ENCODE measurements at places on chromosomes 3 and 15.

DNA sequence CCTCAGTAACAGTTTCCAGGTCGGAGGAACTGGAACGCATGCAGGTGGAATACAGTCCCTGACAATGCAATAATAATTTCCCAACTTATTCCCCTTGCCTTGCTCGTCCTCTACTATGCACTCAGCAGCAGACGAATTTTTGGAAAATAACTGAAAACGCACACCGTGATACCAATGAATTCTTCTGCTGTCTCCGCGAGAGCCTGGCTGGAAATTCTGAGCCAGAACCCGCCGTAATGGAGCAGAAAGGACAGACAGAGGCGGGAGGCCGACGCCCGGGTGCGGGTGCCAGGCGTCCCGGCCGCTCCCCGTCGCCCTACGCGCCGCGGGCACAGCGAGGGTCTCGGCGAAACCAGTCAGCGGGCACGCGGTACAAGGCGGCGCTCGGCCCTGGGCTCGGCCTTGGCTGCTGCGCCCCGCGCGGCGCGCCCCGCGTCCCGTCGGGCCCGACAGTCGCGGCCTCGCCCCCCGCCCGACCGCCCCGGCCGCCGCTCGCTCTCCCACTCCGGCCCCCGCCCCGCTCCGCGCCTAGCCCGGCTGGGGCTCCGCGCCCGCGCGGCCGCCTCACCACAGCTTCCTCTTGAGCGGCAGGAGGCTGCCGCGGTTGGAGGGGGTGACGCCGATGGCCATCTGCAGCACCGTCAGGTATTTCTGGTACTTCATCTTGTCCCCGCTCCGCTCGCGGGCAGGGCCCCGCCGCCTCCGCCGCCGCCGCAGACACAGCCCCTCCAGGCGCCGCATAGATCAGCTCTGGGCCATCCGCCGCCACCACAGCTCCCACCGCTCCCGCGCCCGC, 114.5 kb upstream of the GOLGA8J start:
- no peak for DNase-seq

GRCh38 chr3:127423856-127424765, 136.3 kb upstream of the PRR20G start:
- no peak for DNase-seq

DNA sequence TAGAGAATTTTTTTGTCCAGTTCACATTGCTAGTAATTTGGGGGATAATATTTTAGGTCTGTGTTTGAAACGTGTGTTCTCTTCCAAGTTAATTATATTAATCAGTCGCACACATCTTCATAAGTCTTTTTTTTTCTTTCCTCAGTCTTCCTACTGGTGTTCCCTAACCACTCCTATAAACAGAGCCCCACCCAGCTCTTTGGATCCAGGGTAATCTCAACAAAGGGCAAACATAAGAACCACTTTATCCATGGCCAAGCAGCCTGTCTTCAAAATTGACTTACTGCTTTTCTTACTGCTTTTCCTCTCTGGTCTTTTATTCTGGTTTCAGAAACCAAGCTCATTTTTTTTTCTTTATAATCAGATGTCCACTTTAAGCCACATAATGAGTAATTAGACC, 266.8 kb upstream of the NECTIN3 start:
- no peak for DNase-seq

- no peak for DNase-seq
Measured at GRCh38 chr3:126858887-126859286, 124.0 kb upstream of the PLXNA1 start.

- DNase-seq: no peak
Measured at GRCh38 chr3:25707268-25707926, 42.7 kb upstream of the TOP2B start.

- no peak for DNase-seq
Measured at GRCh38 chr15:85452436-85452835, 72.0 kb downstream of the AKAP13 start.

GRCh38 chr3:131505421-131505820, 2.6 kb upstream of the MRPL3 start:
- peak; percentile 22 for DNase-seq

DNA sequence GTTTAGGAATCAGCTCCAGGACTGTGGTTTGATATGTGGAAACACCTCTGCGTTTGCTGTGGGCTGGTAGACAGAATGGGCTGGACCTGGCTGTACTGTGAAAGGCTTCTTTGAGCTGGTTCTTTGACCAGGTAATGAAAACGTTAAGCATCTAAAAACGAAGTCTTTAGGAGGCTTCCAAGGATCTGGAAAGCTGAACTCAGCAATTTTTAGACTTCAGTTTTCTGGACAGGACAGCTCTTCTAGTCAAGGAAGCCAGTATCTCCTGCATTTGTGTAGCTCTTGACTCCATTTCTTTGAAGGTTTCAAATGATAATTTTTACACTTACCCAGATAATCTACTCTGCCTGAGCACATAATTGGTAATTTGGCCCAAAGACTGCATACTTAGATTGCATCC, 25.5 kb downstream of the MAP2K1 start:
- DNase-seq: no peak

- DNase-seq: no peak
Measured at GRCh38 chr3:141901914-141902313, 25.5 kb downstream of the ATP1B3 start.

DNA sequence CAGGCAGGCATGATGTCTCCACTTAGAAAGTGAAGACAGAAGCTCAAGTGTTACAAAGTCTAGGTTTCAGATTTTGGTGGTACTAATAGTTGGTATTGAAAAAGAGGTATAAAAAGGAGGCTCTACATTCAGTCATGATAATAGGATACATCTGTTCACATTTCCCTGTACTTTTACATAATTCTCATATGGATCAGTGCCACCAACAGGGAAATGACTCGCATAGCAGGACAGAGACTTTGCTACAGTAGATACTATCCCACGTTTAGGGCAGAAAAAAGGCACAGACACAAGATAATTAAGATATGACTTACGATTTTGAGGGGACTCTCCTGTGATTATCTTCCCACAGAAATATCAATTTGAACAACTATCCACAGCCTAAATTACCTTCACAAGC, 1062.9 kb upstream of the EPHA6 start:
- DNase-seq: no peak

DNA sequence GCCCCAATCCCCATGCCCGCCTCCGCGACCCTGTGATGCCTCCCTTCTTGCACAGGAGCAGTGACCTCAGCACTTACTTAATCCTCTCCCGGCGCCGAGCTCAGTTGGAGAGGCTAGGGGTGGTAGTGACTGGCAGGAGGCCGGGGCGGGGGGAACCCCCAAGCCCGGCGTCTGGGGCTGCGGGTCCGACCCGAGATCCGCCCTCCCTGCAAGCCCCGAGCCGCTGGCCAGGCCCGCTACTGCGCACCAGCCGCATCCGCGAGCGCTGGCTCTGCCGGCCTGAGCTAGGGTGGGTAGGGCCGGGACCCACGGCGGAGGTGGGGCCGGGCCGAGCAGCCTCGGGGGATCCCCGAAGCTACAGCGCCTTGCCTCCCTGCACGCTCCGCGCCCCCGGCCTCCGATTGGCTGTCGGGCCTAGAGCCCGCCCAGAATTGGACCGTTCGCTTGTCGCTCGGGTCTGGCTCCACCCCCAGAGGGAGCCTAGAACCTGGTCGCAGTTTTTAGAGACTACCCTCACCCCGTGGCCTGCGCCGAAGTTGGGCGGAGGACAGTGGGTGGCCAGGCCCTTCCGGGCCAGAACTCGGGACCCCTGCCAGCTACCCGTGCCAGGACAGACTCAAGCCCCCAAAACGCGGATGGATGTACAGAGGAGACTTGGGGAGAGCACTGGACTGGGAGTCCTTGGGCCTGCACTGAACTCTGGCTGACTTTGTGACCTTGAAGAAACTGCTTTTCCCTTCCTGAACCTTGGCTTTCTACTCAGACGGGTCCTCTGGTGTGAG, at the start of gene C3orf18:
TSS of gene C3orf18 (minus strand) at position 362 of the 782 bp plus-strand sequence. CDS start 2,048 bp downstream, outside the sequence.
- peak; percentile 95 for DNase-seq

GRCh38 chr3:52091586-52092270, 35.4 kb upstream of the DUSP7 start:
- DNase-seq: no peak

DNA sequence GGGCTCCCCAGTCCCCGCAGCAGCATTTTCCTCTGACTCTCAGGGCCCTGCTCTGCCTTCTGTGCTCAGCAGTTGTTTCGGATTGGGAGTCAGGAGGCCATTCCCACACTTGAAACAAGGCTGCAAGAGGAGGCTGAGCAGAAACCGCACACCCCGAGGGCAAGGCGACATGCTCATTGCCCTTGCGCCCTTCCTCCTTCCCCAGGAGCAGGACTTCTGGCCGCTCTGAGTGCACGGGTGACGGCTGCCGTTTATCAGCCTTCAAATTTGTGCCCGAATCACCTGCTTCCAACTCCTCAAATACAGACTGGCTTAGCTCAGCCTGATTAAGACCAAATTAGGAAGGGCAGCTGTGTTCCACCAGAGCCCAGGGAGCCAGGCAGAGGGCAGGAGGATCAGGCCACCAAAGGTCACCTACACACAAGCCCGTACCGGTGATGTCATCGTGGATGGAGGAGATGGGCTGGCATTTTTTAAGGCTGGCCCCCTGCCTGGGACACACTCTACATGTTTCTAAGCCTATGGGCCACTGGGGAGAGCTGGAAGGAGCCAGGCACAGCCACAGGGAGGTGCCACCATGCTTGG, 38.1 kb downstream of the TM2D3 start:
- no peak for DNase-seq

DNA sequence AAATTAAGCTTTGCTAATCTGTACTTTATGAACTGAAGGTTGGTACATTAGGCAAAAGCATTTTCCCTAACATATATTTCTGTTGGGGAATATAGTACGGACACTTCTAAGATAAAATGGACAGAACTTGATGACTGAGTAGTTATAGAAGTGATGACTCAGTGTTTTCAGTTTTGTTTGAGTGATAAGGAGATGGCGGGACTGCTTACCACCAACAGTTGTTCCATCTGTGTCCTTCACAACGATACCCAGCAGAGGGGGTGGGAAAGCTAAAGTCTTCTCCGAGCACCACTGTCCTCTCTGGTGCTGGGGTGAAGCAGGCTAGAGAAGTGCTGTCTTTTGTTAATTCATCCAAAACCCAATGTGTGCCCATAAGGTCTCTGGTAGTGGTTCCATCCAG, 195.8 kb downstream of the CD47 start:
- DNase-seq: no peak

DNA sequence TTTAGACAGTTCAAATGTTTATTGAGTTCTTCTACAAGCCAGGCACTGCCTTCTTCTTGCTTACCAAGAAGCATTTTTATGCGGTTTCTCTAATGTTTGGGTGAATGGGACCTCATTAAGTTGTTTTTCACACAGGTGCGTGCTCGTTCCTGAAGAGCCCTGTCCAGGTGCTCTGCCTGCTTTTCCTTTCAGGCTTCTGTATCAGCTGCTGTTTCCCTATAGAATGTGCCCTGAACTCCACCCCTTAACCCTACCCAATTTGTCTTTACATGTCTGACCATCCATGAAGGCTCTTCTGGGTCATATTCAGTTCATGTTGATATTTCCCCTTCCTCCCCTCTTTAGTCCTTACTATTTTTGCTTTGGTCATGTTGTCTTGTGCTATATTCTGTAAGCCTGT, 22.4 kb upstream of the GOLGA6L10 start:
- no peak for DNase-seq

DNA sequence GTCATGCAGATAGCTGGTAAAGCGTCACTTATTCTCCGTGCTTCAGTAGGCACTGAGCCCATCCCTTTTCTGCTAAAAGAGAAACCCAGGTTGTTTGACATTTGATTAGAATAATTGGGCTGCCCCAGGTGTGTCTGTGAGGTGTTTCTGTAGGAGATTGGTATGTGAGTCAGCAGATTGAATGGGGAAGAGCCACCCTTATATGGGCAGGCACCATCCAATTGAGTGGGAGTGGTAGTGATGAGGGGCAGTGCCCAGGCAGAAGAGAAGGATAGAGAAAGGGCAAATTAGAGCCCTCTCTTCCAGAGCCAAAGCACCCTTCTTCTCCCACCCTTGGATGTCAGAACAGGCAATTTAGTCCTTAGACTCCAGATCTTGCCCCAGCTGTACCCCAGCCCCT, 384.3 kb upstream of the GBE1 start:
- no peak for DNase-seq

DNA sequence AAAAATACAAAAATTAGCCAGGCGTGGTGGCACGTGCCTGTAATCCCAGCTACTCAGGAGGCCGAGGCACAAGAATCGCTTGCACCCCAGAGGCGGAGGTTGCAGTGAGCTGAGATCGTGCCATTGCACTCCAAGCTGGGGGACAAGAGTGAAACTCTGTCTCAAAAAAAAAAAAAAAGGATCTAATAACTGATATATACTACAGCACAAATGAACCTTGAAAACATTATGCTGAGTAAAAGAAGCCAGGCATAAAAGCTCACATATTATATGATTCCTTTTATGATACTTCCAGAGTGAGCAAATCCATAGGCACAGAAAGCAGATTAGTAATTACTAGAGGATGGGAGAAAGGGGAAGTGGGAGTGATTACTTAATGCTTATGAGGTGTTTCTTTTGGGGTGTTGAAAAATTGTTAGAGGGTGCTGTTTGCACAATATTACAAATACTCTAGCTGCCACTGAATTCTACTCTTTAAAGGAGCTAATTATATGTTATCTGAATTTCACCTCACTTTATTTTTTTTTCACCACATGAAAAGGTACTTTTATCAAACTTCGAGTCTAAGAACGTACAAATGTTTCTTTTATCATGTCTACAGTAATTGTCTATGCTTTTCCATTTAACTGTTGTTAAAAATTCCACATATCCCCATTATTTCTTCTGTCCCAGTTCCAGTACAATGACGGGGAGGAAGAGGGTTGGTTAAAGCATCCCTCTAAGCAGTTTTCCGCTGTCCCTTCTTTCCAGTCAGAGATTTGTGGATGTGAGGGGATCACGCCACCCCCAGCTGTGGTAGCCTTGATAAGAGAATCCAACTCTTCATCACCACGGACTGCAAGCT, 77.7 kb upstream of the FAM174B start:
- peak; percentile 79 for DNase-seq

GRCh38 chr3:149114458-149114857, 15.0 kb upstream of the HPS3 start:
- DNase-seq: no peak

DNA sequence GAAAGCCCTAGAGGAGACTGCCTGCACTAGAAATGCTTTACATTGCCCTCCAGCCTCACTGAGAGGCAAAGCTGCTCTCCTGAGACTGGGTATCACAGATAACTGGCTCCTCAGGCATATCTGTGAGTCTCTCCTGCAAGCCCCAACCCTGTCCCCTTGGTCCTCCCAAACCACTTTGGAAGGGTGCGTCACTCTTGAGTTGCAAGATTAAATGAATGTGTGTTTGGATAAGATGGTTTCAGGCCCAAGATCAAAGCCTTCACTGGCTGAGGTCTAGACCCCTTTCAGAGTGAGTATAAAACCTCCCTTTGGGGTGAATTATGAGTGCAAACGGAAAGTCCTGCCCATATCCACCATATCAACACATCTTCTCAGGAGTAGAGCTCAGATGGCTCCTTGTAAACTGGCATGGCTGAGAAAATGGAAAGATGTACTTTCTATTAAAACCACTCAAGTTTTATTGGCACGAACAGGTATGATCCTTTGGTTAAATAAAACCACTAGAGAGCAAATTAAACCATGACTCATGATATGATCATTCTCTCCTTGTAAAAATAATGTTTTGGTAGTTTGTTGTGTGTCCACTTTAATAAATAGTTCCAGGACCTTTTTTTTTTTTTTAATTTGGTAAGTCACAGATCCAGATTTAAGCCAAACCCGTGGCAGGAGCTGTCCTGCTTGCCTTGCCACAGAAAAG, 164.0 kb downstream of the CHST2 start:
- no peak for DNase-seq
